ENCODE measurements at places on chromosomes 7 and 10.

DNA sequence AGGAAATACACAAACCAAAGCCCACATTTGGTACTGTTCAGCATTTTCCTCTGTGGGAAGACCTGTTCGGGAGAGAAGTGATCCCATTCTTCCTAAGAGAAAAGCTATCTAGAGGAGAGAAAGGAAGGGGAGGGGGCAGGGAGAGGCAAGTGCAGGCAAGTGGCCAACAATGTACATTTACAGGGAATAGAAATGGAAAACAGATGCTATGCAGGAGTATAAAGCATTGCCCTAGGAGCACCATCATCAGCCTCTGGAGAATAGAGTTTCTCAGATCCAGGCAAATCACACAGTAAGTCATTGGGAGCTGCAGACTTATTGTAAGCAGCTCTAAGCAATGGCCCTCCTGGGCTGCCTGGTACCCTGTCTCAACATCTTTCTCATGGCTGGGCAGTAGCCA is 424.4 kb upstream of the AUTS2 start:
- DNase-seq, result no peak

DNA sequence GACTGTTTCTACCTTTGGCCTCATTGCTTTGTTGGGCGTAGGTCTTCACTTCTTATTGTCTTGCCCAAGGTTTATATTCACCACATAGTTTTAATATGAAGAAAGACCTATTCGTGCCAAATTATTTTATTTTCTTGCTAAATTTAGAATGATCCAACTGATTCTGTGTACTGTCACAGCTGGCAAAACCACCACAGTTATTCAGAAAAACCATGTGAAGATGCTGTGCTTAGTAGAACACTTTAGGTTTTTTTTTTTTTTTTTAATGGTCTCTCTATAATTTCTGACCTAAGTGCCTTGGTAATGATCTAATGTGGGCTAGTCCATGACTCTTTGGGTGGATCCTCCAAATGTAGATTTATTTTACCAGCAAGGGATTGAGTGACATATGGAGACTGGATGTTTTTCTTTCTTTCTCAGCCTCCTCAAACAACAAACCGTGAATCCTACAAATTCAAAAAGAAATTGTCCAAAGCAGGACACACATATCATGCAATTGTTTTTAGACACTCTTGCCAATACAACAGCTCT is 243.8 kb downstream of the DYNC1I1 start:
- no peak for DNase-seq

GRCh38 chr7:126213876-126214275 is 1038.9 kb downstream of the GRM8 start:
- DNase-seq, result no peak

DNA sequence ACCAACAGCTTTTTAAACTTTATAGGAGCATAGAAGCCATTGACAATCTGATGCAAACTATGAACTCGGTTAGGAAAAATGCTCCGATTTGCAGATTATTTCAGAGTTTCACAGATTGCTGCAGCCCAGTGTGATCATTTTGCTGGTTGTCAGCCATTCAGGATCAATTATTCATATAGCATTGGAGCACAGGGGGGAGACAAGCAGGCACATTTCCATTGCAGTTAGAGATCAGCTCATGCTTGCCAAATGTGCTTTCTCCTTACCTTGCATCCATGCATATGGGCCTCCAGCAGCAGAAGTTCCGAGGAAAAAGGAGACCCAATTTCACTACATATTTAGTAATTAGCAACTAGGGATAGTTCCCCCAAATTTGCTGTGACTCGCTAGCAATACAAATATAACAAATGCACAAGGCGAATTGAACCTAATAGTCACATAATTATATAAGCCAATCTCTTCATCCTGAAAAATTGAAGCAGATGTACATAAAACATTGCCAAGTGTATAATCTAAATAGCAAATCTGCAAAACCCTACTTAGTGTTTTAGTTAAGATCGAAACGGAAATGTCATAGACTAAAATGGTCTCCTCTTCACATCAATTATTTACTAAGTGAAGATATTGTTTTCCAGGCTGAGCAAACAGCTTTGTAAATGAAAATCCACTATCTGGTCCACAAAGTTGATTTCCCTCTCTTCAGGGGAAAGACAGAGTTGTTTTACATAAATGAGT is 49.5 kb upstream of the RSU1 start:
- no peak for DNase-seq

DNA sequence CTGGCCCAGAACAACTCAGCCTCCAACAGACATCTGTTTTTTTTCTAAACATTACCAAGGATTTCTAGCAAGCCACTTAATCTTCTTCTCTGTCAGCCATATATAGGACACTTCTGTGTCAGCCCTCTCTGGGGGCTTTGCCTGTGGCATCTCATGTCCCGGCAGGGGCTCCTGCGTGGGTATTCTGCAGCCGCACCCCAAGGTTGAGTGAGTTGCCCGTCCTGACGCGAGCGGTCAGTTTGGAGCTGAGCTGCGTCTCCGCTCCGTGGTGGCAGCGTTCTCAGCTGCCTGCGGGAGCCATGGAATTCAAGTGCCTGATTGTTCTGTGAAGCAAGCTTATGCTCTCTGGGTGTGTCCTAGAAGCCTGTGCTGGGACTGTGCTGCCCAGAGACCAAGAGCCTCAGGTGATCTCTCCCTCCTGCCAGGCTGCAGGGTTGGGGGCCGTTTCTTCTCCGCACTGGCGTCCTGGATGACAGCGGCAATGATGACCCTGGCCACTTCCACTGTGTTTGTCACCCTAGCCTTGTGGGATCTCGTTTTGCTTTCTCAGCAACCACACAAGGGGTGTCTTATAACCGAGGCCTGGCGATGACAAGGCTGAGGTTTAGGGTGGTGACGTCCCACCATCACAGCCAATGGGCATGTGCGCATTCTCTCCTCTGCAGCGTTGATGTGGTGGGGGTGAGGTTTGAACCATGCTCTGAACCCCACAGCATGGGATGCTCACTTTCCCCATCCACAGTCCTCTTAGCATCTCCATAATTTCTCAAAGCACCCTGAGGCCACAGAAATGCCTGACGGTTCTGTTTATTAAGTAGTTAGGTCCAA is 612.6 kb upstream of the FOXK1 start:
- no peak for DNase-seq

DNA sequence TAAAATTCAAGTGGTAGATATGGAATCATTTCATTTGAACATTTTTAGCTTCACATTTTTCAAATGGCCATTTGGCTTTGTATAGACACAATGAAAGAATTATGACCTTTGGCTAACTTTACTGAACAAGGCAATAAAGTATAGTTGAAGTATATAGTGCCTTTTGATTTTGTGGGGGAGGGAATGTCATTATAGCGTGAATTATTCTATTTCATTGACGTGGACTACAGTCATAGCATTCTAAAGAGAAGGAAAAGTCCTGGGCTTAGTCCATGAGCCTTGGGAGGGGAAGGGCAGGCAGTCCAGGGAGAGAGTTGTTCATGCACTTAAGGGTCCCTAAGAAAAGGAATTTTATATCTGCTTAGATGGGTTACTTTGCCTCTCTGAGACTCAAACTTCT is 181.4 kb upstream of the GPR26 start:
- no peak for DNase-seq

DNA sequence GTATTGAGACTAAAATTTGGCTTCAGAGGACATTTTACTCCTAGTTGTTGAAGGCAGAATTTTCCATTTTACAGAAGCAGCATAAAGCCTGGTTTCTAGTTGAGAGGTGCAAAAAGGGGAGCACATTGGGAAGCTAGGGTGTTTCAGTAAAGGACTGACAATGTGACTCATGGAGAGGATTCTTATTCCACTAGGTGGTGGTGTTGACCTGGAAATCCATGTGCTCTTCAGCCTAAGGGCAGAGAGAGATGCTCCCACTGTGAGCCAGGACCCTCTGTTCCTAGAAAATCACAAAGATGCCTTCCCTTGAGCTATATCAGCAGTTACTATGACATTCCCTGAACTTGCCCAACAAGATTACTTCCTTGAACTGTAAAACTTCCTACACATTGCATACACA is 687.8 kb downstream of the IPMK start:
- DNase-seq, result peak; percentile 66

DNA sequence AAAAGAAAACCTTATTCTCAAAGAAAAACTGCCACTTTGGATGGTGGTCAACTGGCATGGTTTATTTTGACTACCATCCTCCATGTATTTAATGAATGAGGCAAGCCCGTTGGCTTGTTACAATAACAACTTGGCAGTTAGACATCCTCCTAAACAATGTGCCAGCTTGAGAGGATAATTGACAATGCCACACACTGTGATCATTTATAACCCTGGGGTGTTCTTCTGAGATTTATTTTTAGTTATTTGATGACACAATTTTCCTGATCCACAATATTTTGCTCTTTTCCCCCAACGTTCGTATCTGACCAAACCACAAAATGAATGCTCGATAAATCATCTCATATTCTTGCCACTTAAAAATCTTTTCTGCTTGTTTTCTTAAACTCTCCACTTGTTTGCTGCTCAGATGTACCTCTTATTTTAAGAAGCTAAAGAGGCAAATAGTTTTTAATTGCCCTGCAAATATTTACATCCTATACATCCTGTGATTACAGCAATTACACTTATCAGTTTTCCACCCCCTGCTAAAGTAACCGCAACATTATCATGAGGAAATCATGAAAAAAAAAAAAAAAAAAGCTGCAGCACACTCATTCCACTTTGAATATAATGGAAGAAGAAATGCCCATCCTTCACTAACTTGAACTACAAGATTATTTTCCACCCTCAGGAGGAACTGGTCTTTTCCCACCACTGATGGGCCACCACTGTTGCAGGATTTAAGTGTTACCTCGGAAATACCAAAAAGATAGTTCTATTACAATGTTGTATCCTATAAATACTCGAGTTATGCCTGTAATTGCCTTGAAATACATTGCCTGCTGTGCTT is 119.9 kb downstream of the MBL2 start:
- DNase-seq, result no peak

DNA sequence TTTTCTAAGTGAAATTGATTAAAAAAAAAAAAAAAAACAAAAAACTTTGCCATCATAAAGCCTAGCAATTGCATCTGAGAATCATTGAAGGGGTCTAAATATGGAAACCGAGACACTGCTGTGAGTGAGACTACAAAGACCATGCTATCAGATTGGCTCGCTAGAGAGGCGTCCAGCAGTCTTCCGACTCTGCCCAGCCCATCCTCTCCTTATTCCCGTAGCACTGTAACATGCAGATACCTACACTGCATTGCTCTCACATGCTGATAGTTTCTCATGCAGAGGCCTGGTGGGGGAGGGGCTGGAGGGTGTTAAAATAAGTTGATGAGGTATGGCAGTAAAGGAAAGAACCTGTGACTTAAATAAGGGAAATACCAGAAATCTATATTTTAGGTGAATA is 130.7 kb downstream of the NRF1 start:
- DNase-seq, result no peak

- no peak for DNase-seq
Measured at GRCh38 chr7:55912748-55913158, 25.5 kb downstream of the ZNF713 start.

- DNase-seq, result no peak
Measured at GRCh38 chr10:69826789-69827554, 25.3 kb downstream of the COL13A1 start.

- DNase-seq, result no peak
Measured at GRCh38 chr7:2732388-2732787, 44.4 kb downstream of the AMZ1 start.

DNA sequence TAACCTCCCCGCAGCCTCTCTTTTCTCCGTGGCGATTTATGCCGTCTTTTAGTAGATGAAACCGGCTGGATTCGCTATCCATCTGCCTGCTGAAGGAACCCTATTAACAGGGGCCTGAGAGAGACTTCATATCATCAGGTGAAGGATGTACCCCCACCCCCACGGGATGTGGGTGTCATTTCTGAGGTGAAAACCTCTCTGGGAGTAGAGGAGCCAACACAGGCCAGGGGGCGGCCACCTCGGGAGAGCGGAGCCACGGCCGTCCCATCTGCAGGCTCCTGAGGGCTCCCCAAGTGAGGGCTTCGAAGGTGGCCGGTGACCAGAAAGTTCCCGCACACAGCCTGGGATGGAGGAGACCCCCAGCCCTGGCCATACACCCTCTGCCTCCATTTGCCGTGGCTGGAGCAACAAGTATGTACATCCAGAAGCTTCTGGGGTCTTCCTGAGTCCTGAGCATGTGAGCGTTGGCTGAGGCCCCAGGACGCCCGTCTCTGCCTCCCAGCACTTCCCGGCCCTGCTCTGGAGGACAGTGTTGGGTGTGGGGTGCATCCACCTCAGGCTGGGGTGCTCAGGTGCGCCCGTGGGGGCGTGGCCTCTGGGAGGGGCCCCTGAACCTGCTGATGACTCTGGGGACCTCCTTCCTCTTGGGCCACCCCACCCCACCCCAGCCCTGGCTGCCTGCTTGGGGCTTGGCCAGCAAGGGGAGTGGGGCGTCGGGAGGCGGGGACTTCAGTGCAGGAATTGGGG is 84.7 kb downstream of the NKX6-2 start:
- DNase-seq, result no peak

- no peak for DNase-seq
Measured at GRCh38 chr10:45373003-45373575, 927 bp upstream of the ALOX5 start.

GRCh38 chr10:86929468-86930380 is 27.7 kb downstream of the MMRN2 start:
- DNase-seq, result no peak

- no peak for DNase-seq
Measured at GRCh38 chr7:101743995-101744360, 73.4 kb upstream of the CUX1 start.

DNA sequence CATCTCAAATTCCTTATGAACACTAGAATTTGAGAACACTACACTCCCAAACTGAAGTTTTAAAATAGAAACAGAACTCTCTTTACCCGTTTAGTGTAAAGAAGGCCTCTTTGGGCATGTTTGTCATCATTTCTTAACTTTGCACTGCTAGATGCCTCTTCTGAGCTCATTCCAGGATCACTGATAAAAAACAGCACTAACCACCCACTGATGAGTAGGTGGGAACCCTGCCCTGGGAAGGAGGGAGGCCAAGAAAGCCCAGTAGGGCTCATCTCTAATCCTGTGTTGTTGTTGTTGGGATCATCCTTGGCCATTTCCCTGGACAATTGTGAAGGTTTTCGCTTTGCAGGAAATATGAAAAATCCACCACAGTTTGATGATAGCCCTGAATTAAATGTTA is 68.2 kb downstream of the CUBN start:
- DNase-seq, result no peak

DNA sequence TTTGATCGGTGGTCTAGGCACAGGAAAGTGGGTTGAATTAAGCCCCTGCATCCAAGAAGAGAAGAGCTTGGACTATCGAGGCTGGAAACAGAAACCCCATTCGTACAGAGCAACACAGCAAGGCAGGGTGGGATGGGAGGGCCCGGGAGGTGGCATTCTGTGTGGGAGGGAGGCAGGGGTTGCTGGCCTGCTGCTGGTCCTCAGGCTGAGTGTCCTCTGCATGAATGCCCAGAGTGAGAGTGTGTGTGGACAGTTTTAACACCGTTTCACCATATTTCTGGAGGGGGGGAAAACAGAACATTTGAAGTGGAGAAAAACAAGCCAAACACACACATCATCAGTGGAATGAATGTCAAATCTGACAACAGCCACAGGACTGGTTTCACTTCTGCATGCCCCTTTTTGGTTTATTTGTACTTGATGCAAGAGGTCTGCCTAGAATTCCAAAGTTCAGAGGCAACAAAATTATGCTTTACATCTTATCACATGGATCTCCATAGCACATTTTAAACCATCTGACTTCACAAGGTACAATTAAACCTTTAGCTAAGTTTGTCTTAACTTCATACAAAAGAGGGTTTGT is 11.1 kb upstream of the ENO4 start:
- no peak for DNase-seq

Measured in ACHN (cell line).